Psoas muscle (tissue), 8 donors: ENCODE measurements at places on chromosomes 16 and 17. TPM values are rescaled to one million over a fixed set of nuclear protein-coding genes. Genes with fewer than 3 reads are reported as not detected.

The CDC27 gene
- 75.2 TPM for total RNA-seq

The CCL4 gene
- 0.62 TPM for total RNA-seq

The PLLP gene
- 2.4 TPM for total RNA-seq

The RFFL gene
- 39.5 TPM for total RNA-seq

The NPIPA2 gene
- 4.1 TPM for total RNA-seq

The KRT33A gene
- not detected for total RNA-seq

The CFAP97D1 gene
- not detected for total RNA-seq

The TP53TG3E gene
- total RNA-seq = not detected

The NPEPPS gene
- total RNA-seq = 209 TPM

DNA sequence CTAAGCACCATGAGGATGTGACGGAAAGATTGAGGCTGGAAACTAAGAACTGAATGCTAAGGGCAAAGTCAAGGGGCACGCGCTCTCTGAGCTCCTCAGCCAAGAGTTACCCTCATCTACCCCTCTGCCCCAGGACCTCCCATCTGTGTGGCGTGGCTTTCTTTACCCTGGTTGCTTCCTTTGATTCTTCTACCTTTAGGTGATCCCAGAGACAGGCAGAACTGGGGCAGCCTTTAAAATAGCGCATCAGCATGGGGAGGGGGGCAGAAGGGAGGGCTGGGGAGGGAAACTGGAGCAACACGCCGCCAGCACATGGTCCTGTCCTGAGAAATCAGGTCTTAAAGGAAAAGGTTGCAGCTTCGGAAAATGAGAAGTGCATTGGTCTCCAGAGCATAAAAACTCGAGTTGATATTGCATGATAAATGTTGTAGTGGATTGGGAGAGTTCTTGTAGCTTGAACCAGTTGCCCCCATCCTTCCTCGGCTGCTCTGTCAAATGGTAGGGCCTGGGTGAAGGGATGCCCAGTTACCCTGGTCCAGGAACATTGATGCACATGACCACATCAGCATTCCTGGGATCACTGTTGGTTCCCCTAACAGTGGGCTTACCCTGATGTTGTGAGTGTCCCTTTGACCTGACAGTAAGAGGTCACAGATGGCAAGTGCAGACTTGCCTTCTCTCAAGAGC is 29.7 kb downstream of the LDHD start:
- no peak overlapping the region for H3K4me3 ChIP-seq
- peak overlapping the region; percentile 85 for H3K27ac ChIP-seq
- no peaks in the 10 kb centered on the region for H3K36me3 ChIP-seq
- peaks cover 68% of the 10 kb centered on the region for H3K4me1 ChIP-seq

GRCh38 chr17:20995164-20995872 is 47.5 kb downstream of the USP22 start:
- peaks cover 8% of the 10 kb centered on the region for H3K36me3 ChIP-seq
- DNase-seq = peak; percentile 47
- no peak overlapping the region for H3K4me3 ChIP-seq
- no peak overlapping the region for H3K27ac ChIP-seq
- no peaks in the 10 kb centered on the region for H3K27me3 ChIP-seq

GRCh38 chr17:78873519-78874340 is 29.3 kb downstream of the CEP295NL start:
- H3K36me3 ChIP-seq = peaks cover 11% of the 10 kb centered on the region
- H3K27ac ChIP-seq = peak overlapping the region; percentile 61
- H3K27me3 ChIP-seq = no peaks in the 10 kb centered on the region
- H3K4me1 ChIP-seq = peaks cover 37% of the 10 kb centered on the region
- DNase-seq = peak; percentile 55

GRCh38 chr17:5110816-5111215 is 862 bp downstream of the ZNF232 start:
- peak overlapping the region; percentile 91 for H3K4me3 ChIP-seq
- peaks cover 7% of the 10 kb centered on the region for H3K4me1 ChIP-seq
- DNase-seq = no peak
- peaks cover 51% of the 10 kb centered on the region for H3K36me3 ChIP-seq
- peaks cover 3% of the 10 kb centered on the region for H3K27me3 ChIP-seq

- peaks cover 50% of the 10 kb centered on the region for H3K4me1 ChIP-seq
- peak overlapping the region; percentile 15 for H3K4me3 ChIP-seq
- H3K27ac ChIP-seq = peak overlapping the region; percentile 73
- no peaks in the 10 kb centered on the region for H3K36me3 ChIP-seq
Measured at GRCh38 chr17:45277216-45277849, 15.4 kb upstream of the SPATA32 start.

GRCh38 chr16:82675300-82675699 is 48.5 kb downstream of the CDH13 start:
- no peaks in the 10 kb centered on the region for H3K4me1 ChIP-seq
- H3K27me3 ChIP-seq = no peaks in the 10 kb centered on the region
- no peak overlapping the region for H3K4me3 ChIP-seq
- no peak overlapping the region for H3K27ac ChIP-seq
- no peaks in the 10 kb centered on the region for H3K36me3 ChIP-seq

- H3K27ac ChIP-seq = no peak overlapping the region
- DNase-seq = no peak
- H3K36me3 ChIP-seq = no peaks in the 10 kb centered on the region
- peaks cover 7% of the 10 kb centered on the region for H3K4me1 ChIP-seq
Measured at GRCh38 chr17:51046046-51046445, 74.6 kb downstream of the SPAG9 start.

DNA sequence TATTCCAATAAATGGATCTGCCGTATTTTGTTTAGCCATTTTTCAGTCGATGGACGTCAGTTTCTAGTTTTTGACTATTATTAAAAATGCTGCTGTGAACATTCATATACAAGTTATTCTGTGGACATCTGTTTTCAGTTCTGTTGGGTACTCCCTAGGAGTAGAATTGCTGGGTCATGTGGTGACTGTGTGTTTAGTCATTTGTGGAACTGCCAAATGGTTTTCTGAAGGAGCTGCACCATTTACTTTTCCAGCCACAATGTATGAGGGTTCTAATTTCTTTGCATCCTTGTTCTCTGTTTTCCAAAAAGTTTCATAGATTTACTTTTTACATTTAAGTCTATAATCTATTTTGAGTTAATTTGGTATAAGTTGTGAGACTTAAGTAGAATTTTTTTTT is 29.5 kb downstream of the CYLD start:
- H3K4me3 ChIP-seq = no peak overlapping the region
- no peak overlapping the region for H3K27ac ChIP-seq
- H3K4me1 ChIP-seq = peaks cover 7% of the 10 kb centered on the region
- H3K27me3 ChIP-seq = no peaks in the 10 kb centered on the region

DNA sequence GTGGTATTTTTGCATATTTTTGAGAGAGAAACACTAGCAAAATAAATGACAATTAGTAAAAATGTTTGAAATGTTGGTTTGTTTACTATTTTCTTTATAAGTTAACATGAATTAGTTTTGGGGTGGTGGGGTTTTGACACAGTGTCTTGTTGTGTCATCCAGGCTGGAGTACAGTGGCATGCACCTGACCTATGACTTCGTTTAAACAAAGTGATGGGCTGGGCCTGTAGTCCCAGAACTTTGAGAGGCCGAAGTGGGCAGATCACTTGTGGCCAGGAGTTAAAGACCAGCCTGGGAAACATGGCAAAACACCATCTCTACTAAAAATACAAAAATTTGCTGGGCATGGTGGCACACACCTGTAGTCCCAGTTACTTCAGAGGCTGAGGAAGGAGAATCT is 17.9 kb upstream of the HEATR3 start:
- no peak overlapping the region for H3K27ac ChIP-seq
- H3K27me3 ChIP-seq = no peaks in the 10 kb centered on the region
- no peaks in the 10 kb centered on the region for H3K36me3 ChIP-seq
- no peaks in the 10 kb centered on the region for H3K4me1 ChIP-seq

DNA sequence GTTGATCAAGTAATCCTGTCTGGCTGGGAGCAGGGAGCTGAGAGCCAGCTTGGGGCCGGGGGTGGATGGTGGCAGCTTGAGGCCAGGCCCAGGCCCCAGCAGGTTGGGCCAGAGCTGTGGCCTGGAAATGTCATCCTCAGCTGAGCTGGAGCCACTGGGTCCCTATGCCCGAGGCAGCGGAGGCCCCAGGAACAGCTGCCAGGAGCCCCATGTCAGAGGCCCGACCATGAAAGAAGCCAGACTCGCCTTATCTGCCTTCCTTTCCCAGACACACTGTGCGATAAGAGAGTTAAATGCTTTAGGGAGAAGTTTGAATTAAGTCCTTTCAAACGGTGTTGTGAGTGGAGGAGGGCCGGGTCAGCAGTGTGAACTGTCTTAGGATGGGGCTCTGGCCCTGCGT is 3.5 kb downstream of the SMTNL2 start:
- peak overlapping the region; percentile 99 for H3K27ac ChIP-seq
- peak overlapping the region; percentile 81 for H3K4me3 ChIP-seq
- no peak for DNase-seq

GRCh38 chr17:36464765-36465088 is 21.8 kb upstream of the ZNHIT3 start:
- H3K4me3 ChIP-seq = no peak overlapping the region
- no peaks in the 10 kb centered on the region for H3K36me3 ChIP-seq
- no peaks in the 10 kb centered on the region for H3K4me1 ChIP-seq
- DNase-seq = no peak
- H3K27ac ChIP-seq = no peak overlapping the region
- H3K27me3 ChIP-seq = peaks cover 20% of the 10 kb centered on the region

- H3K27ac ChIP-seq = no peak overlapping the region
- H3K27me3 ChIP-seq = no peaks in the 10 kb centered on the region
- DNase-seq = no peak
- H3K4me1 ChIP-seq = no peaks in the 10 kb centered on the region
Measured at GRCh38 chr16:78278056-78278450, 178.6 kb downstream of the WWOX start.
